ENCODE measurements at places on chromosomes 12 and 14. TPM values are rescaled to one million over a fixed set of nuclear protein-coding genes. Genes with fewer than 3 reads are reported as not detected.

ENDOU gene
- total RNA-seq: not detected

NGB gene
- not detected for total RNA-seq

DNA sequence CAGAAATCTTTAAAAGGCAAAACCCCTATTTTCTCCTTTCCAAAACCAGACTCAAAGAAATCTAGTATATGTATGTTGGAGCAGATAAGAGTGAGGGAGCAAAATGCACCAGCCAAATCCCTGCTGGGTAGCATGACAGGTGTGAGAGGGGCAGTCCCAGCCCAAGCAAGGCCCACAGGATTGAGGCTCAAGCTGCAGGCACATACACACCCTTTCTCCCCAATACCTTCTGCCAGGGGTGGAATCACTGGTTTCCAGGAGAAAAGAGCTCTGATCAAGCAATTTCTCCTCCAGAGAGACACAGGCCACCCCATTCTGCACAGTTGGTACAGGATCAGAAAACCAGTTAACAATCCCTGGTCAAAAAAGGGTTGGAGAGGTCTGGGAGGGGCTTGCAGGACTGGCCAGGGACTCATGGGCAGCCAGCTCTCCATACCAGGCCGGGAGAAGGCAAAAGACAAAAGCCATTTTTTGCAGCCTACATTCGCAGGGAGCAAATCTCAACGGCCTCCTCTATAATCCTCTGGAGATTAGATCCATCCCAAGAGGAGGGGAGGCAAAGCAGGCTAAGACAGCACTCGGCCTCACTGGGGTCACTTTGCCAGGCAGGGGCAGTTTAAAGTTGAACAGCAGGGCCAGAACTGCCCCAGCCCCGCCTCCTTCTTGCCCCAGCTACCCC is 2.1 kb downstream of the KMT2D start:
- H3K36me3 ChIP-seq: no peaks in the 10 kb centered on the region
- DNase-seq: no peak
- peaks cover 21% of the 10 kb centered on the region for H3K4me1 ChIP-seq
- peak overlapping the region; percentile 61 for H3K4me3 ChIP-seq
- no peaks in the 10 kb centered on the region for H3K27me3 ChIP-seq

DNA sequence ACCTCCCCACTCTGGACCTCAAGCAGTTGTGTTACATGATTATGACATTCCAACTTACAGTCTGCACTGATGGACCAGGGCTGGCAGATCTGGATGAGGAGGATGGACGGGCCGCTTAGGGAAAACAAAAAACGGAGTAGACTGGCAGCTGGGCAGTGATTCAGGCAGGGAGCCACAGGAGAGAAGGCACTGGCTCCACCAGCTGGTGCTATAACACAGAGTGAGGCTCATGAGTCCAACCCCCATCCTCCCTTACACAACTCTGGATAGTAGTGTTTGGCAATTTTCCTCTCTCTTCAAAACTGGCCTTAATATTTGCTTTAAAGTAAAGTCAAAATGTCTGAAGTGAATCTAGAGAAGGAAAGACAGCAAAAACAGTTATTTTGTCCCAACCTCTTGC is 9.7 kb upstream of the RIC8B start:
- H3K27me3 ChIP-seq: no peaks in the 10 kb centered on the region
- no peaks in the 10 kb centered on the region for H3K4me1 ChIP-seq
- no peak overlapping the region for H3K27ac ChIP-seq
- no peak for DNase-seq

DNA sequence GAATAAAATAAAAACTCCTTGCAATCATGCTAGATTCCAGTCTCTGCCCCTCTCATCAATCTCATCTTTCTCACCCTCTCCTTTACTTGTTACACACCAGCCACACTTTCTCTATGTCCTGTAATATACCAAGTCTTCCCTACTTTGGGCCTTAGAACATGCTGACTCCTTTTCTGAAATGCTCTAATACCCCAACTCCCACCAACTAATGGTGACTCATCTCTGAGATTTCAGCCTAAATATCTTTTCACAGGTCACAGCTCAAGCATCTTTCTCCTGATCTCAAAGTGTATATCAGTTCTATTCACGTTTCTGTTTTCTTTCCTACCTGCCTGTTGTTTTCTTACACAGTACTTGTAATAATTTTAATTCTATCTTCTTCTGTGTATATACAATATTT is 378.9 kb upstream of the PRICKLE1 start:
- no peak overlapping the region for H3K27ac ChIP-seq
- H3K4me1 ChIP-seq: no peaks in the 10 kb centered on the region

DNA sequence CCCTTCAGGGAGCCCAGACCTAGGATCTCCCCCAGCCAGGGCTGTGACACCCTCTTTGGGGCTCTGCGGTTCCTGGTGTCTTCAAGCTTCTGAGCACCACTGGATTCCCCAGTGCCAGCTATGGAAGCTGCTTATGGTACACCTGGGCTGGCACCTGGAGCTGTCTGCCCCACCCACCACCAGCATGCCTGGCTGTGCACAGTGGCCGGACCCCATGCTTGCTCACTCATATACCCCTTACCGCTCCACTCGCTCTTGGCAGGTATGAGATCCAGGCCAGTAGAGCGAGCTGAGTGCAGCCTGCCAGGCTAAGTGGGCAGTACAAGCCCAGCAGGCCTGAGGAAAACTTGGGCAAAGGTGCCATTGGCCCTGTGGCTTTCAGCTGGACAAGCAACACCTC is 114.0 kb downstream of the DACT1 start:
- H3K4me1 ChIP-seq: no peaks in the 10 kb centered on the region
- H3K27ac ChIP-seq: peak overlapping the region; percentile 41
- DNase-seq: no peak
- no peaks in the 10 kb centered on the region for H3K36me3 ChIP-seq
- no peaks in the 10 kb centered on the region for H3K27me3 ChIP-seq
- no peak overlapping the region for H3K4me3 ChIP-seq

All from uterus (tissue), 4 donors.